Skin of body (tissue), 3 donors: ENCODE measurements at places on chromosomes 2 and 18.

DNA sequence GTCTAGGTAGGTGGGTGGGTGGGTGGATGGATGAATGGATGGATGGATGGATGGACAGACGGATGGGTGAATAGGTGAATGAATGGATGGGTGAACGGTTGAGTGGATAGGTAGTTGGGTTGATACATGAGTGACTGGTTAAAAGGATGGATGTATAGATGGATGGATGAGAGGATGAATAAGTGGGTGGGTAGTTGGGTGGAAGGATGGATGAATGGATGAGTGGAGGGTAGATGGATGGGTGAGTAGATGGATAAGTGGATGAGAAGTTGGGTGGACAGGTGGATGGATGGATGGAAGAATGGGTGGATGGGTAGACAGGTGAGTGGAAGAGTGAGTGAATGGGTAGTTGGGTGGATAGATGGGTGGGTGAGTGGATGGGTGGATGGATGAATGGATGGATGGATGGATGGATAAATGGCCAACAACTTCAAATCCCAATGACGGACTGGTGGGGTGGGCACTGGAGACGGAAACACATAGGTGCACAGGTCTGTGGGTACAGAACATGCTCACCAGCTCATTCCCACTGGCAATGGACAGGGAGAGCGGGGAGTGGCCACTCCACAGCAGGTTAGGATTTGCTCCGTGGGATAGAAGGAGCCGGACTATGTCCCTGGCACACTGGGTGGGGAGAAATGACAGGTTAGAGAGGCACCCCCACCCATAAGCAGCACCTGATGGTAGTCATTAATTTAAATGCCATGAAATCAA, 48.8 kb downstream of the ANKMY1 start:
- no peak for DNase-seq

DNA sequence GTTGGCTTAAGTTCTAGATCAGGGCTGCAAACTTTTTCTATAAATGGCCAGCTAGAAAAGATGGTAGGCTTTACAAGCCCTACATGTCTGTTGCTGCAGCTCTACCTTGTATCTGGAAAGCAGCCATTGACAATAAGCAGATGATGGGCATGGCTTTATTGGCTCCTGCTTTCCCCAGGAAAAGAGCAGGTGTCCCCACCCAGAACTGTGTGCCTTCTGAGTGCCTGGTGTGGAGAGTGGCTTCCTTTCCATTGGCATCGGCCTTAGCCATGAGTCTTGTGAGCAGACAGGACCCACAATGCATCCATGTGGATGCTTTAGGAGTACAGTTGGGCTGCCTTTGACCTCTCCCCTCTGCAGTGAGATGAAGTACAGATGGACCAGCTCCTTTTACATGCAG, 120.2 kb downstream of the CD8B2 start:
- no peak for DNase-seq

DNA sequence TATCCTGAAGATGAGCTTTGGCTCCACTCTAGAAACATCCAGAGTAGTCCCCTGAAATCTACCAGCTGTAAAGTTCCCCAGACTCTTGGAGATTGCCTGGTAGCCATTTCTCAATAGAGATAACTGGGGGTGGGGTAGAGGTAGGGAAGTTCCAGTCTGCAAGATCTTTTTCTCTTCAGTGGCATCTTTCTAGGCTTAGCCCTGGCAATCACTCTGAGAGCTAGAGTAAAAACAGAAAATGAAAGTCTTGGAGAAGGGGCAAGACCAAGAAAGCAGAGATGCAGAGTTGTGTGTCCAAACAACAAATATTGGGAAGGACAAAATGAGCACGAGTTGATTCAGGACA, 41.8 kb upstream of the LCLAT1 start:
- DNase-seq, result no peak

GRCh38 chr18:75157381-75157780, 51.6 kb downstream of the PTGR3 start:
- DNase-seq, result no peak

GRCh38 chr2:32427672-32428610, 71.1 kb downstream of the BIRC6 start:
- DNase-seq, result no peak

- no peak for DNase-seq
Measured at GRCh38 chr2:17911491-17912260, 33.2 kb downstream of the KCNS3 start.

- no peak for DNase-seq
Measured at GRCh38 chr2:190079160-190079559, 16.6 kb upstream of the MSTN start.

GRCh38 chr2:205969584-205969983, 116.4 kb downstream of the INO80D start:
- DNase-seq, result no peak

DNA sequence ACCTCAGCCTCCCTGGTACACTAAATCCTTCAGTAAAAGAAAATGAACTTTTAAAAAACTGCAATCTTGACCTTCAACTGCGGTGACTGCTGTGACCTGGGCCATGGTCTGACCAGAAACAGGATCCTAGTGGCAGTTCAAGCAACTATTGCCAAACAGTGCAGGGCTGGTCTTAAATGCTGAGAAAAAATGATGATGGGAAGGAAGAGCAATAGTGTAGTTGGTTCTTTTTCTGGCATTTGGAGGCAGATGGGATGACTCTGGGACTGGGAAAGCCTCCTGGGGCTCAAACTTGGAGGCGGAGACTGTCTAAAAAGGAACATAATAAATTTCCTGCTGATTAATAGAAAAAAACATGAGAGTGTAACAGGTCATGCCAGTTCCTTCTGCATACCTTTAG, 45.4 kb downstream of the CHN1 start:
- DNase-seq, result no peak

DNA sequence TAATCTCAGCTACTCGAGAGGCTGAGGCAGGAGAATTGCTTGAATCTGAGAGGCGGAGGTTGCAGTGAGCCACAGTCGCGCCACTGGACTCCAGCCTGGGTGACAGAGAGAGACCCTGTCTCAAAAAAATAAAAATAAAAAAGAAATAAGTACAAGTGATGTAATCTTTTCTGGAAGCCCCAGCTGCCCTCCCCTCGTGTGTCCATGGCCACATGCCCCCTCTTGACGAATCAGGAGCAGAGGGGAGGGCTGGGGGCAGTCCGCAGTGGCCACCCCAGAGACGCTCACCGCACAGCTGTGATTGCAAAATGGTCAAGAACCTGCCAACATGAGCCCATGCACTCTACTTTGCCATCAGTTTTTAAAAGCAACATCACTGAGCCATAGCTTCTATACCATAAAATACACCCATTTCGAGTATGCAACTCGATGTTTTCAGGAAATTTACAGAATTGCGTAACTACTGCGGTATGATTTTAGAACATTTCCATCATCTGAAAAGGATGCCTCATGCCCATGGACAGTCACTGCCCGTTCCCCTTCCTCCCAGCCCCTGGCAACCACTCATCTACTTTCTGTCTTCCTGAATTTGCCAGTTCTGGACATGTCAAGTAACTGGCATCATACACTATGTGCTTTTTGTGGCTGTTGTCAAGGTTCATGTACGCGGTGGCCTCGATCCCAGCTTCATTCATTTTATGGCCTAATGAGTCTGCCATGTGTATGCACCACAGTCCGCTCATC, 88.1 kb downstream of the NDUFA10 start:
- DNase-seq, result no peak

DNA sequence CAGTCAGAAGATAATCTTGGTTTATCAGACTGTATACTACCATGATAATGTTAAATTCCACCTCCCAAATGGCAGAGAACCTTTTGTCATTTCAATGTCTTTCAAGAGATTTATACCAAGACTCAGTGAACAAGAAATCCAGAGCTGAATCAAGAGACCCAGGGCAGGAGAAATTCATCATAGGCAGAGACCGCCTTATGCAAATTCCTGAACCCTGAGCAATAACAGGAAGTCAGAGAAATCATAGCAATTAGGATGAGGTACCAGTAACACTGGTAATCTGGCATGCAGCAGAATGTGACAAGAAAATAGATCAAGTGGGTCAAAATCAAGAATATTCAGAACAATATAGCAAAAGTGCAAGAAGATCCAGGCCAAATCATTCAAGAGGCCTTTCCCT, 412.4 kb upstream of the LRATD1 start:
- DNase-seq, result no peak
